Hematopoietic multipotent progenitor cell treated with erythropoietin and hydrocortisone succinate and interleukin-3 and kit ligand, for 4 days (in vitro differentiated cells): ENCODE measurements at places on chromosomes 3 and 15.

- no peak for DNase-seq
Observed at GRCh38 chr3:71625676-71626075, 42.1 kb upstream of the FOXP1 start.

DNA sequence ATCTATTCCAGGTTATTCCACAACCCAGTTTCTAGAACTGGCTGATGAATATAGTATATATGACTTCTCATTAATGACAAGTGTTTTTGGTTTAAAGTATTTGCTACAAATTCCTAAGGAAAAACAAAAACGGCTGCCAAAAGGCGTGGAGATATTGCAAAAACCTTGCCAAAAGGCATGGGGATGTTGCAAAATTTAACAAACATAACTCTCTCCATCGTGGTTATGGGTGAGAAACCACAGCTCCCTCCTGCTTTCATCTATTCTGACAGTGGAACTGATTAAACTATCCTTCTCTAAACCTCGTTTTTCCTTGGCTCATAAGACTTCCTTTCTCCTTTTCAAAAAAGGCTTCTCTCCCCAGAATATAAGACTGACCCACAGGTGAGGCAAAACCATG lies 342.0 kb upstream of the PDZRN3 start:
- DNase-seq: no peak

- no peak for DNase-seq
Observed at GRCh38 chr15:70588613-70589012, 174.7 kb downstream of the UACA start.

DNA sequence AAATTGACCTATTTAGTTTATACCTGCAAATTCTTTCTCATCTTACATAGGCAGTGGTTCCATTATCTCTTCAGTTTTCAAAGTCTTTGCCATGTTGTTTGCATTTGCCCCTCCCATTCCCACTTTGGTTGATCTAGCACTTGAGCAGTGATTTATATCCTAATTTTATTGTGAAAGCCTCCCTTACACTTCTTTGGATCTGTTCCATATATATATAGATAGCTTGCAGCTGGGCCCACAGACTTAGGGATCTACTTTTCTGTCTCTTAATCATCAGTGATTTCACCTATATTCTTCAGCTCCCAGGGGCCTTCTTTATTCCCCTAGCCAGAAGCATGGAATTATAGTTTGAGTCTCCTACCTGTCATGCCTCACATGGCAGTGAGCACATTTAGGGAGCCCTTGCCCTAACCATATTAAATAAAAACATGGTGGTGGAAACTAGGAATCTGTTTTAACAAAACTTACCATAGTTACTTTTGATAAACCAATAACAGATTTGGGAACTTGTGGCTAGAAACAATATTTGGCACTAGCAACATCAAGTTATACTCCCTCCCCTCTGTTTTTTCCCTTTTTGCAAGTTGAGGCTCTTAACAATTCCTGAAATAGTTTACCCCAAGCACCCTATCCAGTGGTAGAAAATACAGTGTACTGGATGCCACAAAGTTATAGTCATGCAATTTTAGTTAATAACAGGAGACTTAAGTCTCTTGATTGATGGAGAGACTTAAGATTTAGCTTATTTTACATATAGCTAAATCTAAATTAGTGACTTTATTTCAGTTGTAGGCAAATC lies 41.7 kb downstream of the ARIH1 start:
- no peak for DNase-seq

GRCh38 chr15:62444104-62445022 lies 279.3 kb upstream of the C2CD4B start:
- no peak for DNase-seq

DNA sequence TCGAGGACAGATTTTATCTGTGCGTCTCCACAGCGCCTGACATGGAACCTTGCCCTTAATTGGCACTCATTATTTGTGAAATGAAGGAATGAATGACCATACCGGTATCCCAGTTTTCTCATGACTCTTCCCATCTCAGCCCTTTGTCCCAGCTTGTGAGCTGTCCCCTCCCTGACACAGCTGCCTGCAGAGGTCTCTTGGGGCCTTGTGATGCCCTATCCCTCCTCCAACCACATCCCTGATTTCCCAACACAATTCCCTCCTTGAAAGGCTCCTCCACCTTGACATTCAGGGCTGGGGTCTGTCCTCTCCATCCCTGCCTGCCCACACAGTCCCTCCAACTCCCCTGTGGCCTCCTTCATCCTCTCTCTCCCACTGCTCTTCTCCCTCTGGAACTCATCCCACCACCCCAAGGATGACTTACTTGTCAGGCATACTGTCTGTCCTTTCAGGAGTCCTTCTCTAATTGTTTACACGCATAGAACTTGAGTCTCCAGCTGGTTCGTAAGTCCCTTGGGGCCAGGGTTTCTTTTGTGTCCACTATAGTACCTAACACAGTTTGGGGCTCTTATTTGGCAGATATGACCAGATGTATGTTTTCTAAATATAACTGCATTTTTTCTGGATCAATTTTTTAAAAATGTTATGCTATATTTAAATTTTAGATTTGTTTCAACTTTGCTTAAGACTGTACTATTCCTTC lies 35.6 kb upstream of the FILIP1L start:
- DNase-seq: no peak

DNA sequence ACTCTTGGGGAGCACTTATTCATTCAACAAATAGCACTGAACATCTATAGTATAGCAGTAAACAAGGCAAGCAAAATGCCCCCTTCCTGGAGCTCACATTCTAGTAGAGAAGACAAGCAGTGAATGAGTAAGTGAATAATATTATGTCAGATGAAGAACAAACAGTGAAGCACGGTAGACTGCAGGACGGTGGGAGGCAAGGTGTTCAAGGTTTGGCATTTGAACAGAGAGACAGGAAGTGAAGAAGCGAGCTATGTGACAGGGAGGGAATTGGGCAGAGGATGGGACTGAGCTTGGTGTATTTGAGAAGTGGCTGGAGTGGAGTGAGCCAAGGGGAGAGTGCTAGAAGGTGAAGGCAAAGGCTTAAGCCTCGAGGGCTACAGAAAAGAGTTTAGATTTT lies 1.4 kb downstream of the CRELD1 start:
- no peak for DNase-seq

DNA sequence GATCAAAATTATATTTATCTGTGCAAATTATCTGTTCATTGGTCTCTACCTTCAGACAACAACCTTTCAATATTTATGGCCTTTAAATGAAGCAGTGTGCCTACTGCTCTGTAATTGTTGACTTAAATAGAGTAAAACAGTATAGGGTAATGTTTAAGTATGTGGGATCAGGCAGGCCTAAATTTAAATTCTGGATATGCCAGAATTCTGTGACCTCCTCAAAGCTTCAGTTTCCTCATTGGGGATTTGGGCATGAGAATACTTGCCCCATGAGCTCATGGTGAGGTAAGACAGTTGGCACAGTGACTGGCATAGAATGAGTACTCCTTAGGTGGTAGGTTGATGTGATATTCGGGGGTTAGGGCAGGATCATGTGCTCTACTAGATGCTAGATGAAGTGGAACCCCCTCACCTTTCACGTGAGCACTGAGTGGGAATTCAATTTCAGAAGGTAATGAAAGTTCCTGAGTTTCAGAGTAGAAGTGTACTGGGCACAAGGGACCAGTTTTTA lies 14.9 kb downstream of the ARL8B start:
- DNase-seq: no peak

DNA sequence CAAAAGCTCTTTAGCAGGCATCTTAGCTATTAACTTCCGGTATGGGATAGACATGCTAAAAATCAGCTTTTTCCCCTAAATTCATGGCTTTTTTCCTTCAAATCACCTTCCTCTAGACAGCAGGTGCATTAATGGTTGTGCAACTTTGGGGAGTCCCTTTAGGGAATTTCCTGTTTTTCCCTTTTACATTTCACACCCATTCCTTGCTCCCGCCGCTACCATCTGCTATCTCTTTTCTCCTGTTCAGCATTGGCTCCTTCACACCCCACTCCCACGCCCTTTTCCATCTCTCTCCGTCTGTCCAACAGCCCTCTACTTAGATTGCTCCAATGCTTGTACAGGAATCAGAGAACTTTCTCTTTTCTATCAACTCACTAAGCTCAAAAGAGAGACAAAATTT lies 43.4 kb downstream of the FEZF2 start:
- no peak for DNase-seq

DNA sequence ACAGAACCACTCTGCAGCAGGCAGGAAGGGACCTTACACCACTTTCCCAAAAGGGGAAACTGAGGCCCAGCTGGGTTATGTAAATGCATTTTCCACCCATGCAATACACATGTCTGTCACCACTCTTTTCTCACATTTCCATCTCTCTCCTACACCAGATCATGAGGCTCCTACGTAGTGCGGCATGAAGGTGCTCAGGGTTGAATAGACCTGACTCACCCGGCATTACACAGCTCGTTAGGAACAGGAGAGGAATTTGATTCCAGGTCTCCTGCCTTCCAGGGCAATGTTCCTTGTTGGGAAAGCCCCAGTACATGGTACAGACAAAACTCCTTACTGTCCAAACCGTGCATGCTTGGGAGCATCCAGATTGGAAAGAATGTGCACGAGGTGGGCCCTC lies 61.9 kb upstream of the DCLK3 start:
- DNase-seq: no peak

DNA sequence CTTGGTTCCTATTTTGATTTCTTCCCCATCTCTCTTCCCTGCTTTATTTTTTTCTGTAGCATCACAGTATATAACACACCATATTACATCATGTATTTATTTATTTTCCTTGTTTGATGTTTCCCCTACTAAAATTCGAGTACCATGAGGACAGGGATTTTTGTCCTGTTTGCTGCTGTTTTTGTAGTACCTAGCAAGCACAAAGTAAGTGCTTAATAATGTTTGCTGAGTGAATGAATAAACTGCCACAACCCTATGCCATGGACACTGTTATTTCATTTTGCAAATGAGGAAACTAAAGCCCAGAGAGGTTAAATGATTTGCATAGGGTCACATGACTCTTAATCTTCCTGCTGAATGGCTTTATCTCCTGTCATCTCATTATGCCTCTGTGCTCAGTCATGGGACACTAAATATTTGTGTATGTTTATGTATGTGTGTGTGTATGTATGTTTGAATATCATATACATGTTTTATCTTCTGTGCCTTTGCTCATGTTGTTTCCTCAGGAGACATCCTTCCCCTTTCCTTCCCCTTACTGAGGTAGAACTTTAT lies 26.1 kb upstream of the MGA start:
- peak; percentile 64 for DNase-seq

DNA sequence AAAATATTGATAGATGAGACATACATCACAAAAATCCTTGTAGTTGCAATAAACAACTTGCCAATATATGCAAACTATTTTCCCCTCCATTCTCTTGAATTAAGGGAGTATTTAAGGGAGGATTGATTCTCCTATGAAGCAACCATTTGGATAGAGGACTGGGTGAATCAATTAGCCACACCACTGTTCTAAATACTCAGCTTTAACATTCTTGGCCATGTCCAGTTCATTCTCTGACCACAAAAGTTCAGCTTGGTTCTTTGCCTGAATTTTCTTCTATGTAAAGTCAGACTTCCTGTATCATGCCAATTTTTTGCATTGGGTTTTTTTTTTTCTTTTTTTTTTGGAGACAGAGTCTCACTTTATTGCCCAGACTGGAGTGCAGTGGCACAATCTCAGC lies 15.8 kb upstream of the SEC11A start:
- no peak for DNase-seq

GRCh38 chr15:52943746-52944145 lies 153.6 kb upstream of the ONECUT1 start:
- DNase-seq: no peak

DNA sequence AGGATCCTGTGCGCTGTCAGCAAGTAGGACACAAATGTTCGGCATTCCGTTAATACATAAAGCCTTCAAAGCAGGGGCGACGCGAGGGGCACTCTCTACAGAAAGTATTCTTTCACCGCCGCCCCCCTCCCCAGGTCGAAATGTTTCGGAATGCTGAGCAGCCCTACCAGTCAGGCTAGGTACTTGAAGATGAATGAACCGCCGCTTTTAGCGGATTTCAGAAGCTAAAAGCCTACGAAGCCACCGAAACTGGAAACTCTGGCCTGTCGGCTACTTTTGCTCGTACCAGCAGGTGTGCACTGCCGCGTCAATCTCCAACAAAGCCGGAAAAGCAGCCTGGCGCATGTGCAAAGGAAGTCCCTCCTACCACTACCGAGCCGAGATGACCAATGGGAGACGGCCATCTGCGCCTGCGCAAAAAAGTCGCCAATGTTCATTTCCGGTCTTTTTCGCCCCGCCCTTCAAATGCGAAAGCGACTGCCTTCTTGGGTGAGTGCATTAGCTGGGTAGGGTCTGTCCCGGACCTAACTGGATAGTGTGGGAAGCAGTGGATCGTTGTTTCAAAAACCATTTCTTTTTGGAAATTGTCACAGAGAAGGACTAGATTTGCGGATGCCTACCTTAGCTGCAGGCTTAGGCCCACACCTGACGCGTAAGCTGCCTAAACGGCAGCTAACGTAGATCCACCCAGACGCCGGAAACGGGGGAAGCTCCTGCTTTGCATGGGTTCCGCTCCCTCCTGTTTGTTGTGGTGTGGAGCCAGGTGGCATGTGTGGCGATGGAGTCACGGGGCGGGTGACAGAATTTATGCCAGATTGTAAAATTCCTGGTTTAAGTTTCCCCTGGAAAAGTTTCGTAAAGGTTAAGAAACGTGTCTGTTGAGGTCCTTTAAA lies at the start of gene WDR5B:
Gene WDR5B (minus strand): TSS at position 301 of the 893 bp plus-strand sequence. CDS start 534 bp downstream, outside the sequence.
- peak; percentile 99 for DNase-seq

DNA sequence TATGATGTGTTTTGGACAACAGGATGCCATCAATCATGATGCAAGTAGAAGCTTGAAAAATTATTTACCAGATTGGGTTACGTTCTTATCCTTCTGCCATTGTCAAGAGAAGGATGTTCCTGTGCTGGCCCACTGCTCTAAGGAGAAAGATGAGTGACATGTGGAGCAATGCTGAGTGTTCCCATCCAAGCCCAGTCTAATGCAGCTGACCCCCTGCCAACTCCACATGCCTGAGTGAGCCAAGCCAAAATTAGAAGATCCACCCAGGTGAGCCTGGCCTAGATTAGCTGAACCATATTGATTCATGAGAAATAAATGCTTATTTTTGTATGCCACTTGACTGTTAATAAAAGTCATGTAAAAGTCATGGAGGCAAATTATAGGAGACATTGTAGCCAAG lies 446.5 kb downstream of the CNTN3 start:
- DNase-seq: no peak

GRCh38 chr15:76058714-76059319 lies 968 bp upstream of the TMEM266 start:
- DNase-seq: peak; percentile 62

- DNase-seq: peak; percentile 71
Observed at GRCh38 chr15:99509686-99510461, 55.9 kb upstream of the MEF2A start.

DNA sequence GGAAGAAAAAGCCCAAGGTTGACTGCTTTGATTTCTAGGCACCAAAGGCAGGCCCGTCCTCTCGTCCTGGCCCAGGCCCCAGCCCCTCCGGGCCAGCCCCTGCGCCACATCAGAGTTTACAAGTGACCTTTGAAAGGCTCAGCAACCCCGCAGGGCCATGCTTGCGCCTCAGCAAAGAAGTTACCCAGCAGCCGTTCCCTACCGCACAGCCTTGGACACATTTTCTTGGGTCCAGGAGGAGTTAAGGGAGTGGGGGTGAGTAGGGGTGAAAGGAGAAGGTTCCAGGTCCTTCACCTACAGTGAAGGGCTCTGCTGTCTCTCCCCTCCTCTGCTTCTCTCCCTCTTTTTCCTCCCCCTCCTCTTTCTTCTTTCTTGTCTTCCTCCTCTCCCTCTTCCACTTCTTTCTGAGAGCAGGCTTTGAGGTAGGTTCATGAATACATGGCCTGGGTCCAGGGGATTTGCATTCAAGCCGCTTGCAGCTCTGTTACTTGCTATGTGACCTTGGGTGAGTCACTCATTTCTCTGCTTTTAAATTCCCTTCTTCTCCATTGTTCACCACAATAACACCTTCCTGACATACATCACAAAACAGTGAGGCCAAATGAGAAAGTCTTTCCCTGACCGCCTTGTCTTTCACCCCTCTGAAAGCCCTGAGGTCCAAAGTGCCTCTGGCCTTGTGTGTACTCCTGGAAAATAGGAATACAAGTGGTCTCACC lies 223.3 kb upstream of the TPRG1 start:
- no peak for DNase-seq
